ENCODE measurements at places on chromosomes 6 and 20. TPM values are rescaled to one million over a fixed set of nuclear protein-coding genes. Genes with fewer than 3 reads are reported as not detected.

The KIAA1755 gene
- not detected for total RNA-seq

The HLA-DQA2 gene
- total RNA-seq, result not detected

The AVP gene
- total RNA-seq, result not detected

The CARMIL1 gene
- total RNA-seq, result 3.4 TPM

The HTR1E gene
- not detected for total RNA-seq

The TRIM31 gene
- total RNA-seq, result not detected

The XKR7 gene
- 0.03 TPM for total RNA-seq

The MICA gene
- 8.9 TPM for total RNA-seq

The SLC26A8 gene
- total RNA-seq, result not detected

The ADGRF5 gene
- total RNA-seq, result not detected

The ARMC2 gene
- total RNA-seq, result 6.5 TPM

The TSPYL1 gene
- total RNA-seq, result 45.4 TPM

The AFG1L gene
- 4.3 TPM for total RNA-seq

The COQ3 gene
- total RNA-seq, result 6.7 TPM

The DDRGK1 gene
- 59.1 TPM for total RNA-seq

The PPP1R14C gene
- total RNA-seq, result not detected

The SAMD10 gene
- 20.7 TPM for total RNA-seq

The B3GALT4 gene
- total RNA-seq, result 23.3 TPM
